Activated B cell treated with CpG ODN at 0.5 μM for 24 hours (primary cell): ENCODE measurements at places on chromosomes 12 and 14.

DNA sequence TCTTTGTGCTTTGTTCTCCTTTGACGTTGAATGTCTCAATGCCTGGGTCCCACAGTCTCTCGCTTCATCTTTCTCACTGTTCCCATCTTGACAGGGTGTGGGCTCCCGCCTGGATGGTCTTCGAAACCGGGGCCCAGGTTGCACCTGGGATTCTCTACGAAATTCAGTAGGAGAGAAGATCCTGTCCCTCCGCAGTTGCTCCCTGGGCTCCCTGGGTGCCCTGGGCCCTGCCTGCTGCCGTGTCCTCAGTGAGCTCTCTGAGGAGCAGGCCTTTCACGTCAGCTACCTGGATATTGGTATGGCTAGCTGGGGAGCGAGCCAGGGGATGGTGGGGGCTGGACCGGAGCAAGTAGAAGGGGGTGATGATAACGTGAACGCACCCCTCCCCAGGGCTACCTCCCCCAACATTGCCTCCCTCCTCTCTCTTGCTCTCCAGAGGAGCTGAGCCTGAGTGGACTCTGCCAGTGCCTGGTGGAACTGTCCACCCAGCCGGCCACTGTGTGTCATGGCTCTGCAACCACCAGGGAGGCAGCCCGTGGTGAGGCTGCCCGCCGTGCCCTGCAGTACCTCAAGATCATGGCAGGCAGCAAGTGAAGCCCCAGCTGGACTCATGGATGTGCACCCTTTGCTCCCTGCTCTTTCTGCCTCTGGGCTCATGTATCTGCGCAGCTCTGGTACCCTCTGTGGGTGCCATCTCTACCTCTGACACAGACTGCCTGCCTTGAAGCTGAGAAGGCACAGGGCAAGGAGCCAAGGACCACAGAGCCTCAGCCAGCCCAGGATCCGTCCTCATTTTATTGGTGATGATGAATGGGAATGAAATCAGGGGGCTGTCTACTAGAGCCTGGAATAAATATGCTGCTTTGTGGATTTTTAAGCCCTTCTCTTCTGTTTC lies 1.5 kb downstream of the NPFF start:
- DNase-seq = no peak

GRCh38 chr12:53596920-53597363 lies 29.2 kb downstream of the ATF7 start:
- no peak for DNase-seq

DNA sequence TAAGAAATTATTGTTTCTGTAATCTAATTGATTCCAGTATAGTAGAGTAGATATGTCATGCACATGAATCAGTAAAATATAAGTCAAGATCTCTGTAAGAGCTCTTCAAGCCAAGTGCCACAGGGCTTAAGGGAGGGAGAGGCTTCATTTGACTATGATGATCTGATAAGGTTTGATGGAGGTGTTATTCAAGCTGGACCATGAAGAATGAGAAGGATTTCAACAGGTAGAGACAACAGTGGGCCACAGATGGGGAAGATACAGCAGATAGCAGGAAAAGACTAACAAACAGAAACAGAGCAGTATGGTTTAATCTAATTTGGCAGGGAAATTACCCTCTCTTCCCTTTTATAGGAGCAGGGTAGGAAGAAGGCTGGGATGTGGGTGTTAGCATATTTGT lies 40.6 kb upstream of the FKBP4 start:
- DNase-seq = no peak

DNA sequence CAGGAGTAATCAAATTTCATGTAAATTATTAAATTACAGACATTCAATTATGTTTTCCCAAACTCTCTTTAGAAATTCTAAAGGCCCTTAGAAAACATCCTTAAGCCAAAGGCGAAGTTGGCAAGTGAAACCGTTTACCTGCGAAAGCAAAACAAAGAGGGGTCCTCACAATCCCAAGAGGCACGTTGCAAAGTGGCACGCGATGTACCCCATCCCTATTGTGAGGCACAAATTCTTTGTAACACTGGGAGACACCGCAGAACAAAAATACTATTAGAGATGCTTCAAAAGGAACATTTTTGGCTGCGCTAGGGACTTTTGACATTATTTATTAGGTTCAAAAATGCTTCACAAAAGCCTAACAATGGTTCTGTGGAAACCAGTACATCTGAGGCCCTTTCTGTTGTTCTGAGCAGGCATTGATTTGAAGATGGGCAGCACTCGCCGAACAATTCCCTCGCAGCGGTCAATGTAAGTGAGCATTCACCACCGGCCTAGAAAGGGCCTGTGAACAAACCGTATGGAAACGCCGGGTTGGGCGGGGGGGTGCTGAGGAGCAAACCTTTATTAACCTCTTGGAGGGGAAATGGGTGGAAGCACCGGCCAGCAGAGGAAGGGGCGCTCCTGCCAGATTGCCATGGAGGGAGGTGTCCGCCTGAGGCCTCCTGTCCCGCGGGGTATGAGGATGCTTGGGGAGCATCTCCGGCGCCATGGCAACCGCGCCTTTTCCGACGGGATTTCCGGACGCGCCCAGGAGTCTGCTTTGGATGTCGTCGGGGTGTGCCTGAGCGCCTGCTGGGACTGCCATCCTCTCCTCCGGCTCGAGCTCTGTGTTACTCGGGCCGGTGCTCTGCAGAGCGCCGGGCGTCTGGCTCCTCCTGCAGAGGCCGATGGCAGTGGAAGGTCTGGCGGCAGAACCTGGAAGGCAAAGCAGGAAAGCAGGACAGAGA lies 193.9 kb downstream of the C12orf42 start:
- no peak for DNase-seq

- no peak for DNase-seq
Measured at GRCh38 chr14:85421186-85421877, 108.6 kb upstream of the FLRT2 start.

GRCh38 chr14:20093442-20093841 lies 17.1 kb upstream of the OR4K17 start:
- no peak for DNase-seq

- DNase-seq = no peak
Measured at GRCh38 chr12:2126676-2127406, 74.1 kb downstream of the CACNA1C start.

DNA sequence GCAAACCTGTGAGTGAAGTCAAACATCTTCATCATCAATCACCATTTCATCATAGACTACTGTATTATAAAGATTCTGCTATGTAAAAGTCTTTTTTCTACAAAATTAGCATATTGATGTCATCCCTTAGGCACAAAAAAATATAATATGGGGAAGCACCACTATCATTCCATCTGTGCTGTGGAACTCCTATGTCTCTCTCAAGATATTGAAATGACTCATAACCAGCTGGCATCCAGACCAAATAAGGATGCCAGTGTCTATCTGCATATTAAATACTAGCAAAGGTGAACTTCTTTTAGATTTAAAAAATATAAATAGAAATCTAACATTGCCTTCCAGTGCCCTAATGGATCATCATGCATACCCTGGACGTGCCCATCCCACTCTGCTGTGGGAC lies 17.9 kb upstream of the DCAF5 start:
- DNase-seq = no peak

DNA sequence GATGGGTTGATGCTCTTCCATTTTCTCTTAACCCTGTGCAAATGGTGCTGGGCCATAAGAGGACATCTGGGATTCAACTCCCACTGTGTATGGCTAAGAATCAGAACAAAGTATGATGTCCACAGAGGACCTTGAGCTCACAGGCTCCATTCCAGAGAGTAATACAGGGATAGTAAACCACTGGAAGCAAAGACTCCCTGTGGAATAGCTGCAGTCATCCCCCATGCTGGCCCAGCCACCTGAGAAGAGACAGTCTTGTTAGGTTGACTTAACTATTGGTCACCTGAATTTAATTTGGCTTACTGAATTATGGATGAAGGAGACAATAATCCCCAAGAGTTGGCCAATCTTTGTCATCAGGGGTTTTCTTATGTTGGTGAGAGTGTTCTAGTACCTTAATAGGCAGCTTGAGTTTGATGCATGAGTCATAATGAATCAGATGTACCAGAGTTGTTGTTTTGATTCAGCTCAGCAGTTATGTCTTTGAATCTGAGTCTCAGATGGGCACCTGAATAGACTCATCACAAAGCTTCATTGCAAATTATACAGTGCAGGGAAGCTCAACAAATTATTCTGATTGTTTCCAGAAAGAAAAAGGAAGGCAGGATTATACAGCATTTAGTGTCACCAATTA lies 122.7 kb downstream of the SSPN start:
- no peak for DNase-seq

DNA sequence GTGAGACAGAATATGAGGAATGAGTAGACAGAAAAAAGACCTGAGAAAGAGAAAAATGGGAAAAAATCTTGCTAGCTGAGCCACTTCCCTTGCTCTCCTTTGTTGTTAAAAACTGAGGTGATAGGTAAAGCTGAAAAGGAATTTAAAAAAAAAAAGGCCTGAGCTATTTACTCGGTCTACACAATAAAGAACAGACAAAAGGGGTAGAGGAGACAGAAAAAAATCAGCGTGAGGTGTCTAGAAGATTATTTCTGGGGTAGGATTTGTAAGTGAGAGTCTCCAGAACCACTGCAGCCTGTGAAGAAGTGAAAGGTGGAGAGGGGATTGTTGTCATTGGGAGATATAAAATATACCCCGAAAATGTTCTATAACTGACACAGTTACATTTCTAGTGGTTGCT lies 98.8 kb downstream of the EXOC5 start:
- no peak for DNase-seq

DNA sequence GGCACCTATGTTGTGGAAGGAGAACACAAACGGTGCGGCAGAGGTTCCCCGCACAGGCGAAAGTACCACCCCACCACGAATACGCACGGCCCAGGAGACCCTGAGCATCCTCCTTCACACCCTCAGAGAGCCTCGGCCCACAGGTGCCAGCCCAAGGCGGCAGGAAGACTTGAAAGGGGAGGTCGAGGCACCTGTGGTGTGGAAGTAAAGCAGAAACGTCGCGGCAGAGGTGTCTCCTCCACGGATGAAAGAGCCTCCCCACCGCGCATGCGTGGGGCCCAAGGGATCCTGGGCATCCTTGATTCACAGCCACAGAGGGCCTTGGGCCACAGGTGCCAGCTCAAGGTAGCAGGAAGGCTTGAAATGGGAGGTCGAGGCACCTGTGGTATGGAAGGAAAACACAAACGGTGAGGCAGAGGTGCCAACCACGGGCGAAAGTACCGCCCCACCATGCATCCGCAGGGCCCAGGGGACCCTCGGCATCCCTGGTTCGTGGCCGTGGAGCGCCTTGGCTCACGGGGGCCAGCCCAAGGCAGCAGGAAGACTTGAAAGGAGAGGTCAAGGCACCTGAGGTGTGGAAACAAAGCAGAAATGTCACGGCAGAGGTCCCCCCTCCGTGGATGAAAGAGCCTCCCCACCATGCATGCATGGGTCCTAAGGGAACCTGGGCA lies 380.1 kb downstream of the ALG10 start:
- peak; percentile 12 for DNase-seq

- DNase-seq = no peak
Measured at GRCh38 chr12:119804011-119804641, 73.0 kb downstream of the CIT start.

- DNase-seq = no peak
Measured at GRCh38 chr12:48106681-48107613, 1.1 kb upstream of the SENP1 start.

GRCh38 chr14:61065656-61066055 lies 84.6 kb downstream of the SLC38A6 start:
- no peak for DNase-seq

GRCh38 chr12:123995023-123995748 lies 22.2 kb downstream of the ZNF664 start:
- no peak for DNase-seq

DNA sequence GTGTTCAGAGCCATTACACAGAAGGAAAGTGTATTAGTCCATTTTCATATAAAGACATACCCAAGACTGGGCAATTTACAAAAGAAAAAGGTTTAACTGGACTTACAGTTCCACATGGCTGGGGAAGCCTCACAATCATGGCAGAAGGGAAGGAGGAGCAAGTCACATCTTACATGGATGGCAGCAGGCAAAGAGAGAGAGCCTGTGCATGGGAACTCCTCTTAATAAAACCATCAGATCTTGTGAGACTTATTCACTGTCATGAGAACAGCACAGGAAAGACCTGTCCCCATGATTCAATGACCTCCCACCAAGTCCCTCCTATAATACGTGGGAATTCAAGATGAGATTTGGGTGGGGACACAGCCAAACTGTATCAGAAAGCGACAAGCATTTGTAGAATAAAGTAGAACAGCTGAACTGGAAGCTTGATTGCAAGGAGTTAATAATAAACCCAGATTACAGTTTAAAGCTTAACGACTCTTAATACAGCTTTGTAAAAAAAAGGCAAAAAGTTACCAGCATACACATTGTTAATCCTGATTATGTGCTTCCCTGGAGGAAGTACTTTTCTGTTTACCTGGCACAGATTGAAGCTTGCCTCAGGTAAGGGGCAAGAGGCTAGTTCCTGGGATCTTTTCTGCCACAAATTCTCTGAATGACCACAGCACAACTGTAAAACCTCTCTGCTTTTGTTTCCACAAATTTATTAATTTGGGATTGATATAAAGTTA lies 18.1 kb upstream of the STON2 start:
- no peak for DNase-seq

GRCh38 chr12:119113496-119113986 lies 65.2 kb upstream of the HSPB8 start:
- DNase-seq = no peak

DNA sequence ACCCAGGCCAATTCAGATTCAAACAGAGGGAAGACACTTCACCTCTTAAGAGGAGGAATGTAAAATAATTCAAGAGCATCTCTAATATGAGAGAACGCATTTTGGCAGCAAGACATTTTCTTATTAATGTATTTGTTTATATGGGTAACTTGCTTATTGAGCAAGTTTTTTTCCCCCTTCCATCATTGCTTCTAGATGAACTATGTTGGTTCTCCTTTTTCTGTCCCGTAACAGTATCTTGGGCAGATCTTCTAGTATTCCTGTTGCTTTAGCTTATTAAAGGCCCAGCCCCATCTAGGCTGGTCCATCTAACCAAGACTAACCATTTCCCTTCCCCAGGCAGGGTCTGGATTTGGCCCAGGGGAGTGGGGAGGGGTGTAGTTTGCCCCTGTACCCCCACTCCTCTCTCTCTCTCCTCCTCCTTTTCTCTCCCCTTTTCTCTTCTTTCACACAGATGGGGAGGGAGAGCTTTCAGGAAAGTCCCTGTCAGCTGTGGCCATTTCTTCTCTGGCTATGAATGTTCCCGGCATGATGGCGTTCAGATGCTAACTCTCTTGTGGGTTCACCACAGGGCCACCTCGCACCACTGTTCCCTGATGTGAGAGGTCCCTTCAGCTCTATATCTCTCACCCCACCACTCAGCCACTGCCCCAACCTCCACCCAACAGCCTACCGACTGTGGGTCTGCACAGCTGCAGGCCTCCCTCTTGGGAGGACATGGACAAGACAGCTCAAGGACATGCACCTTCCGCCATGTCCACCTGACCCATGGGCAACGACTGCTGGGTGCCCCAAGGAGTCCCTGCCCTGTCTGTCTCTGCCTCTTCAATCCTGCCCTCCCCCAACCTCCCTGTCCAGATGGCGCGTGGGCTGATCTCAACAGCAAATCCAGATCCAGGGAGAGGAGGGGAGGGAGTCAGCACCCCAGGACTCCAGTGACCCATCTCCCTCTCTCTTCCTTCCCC lies 15.8 kb upstream of the RPS6KL1 start:
- DNase-seq = no peak

DNA sequence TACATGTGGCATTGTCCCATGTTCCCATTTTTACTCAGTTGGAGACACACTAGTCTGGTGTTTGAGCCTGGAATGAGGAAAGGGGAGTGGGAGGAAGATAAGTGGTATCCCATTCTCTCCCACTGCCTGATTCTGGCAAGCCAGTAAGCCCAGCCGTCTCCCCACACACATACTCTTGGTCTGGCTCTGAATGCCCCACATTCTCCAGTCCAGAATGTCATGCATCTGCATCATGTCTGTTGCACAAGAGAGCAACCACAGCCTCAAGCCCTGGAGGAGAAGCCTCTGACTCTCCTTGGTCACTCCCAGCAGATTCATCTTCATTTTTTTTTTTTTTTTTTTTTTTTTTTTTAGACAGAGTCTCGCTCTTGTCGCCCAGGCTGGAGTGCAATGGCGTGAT lies 48.0 kb downstream of the DRAM1 start:
- no peak for DNase-seq
